Activated CD4-positive, alpha-beta T cell treated with anti-CD3 and anti-CD28 coated beads for 24 hours (primary cell): ENCODE measurements at places on chromosomes 11 and 22.

DNA sequence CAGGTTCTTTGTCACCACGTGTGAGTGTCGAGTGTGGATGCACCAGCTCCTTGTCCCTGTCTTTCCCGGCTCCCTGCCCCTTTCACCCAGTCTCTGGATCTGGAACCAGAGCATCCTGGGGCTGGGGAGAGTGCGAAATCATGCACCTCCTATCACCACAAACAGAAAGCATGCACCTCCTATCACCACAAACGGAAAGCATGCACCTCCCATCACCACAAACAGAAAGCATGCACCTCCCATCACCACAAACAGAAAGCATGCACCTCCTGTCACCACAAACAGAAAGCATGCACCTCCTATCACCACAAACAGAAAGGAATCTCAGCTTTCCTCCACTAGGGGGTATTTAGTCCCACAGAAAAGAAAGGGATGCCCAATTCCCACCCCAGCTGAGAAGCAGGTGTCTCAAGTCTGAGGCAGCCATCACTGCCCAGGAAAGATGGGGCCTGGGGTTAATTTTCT is 5.9 kb upstream of the GLB1L3 start:
- no peak for DNase-seq

GRCh38 chr11:87966694-87967093 is 208.5 kb downstream of the RAB38 start:
- no peak for DNase-seq

DNA sequence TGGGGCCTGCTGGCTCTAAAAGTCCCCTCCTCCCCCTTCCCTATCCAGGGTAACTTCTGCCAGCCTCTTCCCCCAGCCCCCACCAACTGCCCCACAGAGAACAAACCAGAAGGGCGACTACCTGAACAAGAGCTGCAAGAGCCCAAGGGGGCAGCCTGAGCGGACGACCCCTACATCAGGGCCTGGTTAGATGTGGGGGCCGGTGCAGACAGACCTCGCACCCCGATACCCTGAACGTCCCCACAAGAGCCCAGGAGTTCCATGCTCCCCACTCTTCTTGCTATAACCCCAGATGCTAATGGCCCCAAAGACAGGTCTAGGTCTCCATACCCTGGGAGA is 20.7 kb downstream of the SUN2 start:
- no peak for DNase-seq

- no peak for DNase-seq
Observed at GRCh38 chr11:35491231-35491871, 34.1 kb downstream of the PAMR1 start.

GRCh38 chr11:68004551-68005335 is 846 bp upstream of the UNC93B1 start:
- no peak for DNase-seq

DNA sequence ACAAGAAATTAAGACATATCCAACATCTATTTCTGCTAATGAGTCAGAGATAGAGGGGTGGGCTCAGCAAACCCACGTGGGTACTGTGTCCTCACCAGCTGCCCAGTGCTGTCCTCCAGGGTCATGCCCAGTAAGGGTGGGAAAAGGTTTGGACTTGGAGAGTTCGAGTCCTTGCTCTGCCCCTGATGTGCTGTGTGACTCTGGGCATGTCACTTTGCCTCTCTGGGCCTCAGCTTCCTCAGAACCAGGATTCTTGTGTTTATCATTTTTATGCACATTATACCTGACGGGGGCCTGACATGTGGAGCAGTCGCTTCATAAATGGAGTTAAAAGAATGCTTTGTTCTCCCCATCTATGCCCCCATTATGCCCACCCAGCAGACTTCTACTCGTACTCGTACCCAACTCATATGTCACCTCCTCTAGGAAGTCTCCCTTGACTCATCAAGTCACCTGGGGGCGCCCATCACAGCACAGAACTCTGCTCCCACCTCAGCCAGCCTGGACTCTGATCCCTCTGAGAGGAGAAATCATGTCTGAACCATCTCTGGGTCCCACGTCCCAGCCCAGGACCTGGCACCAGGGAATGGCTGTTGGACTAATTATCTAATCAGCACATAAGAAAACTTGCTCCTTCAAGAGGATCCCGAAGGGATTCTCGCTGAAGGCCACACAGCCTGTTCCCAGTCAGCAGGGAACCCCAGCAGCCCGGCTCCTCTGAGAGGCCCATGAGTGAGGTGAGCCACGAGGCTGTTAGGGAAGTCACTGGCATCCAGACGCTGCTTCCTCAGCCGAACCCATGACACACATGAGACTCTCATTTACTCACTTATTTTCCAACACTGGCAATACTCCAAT is 38.7 kb upstream of the TSKU start:
- DNase-seq: no peak

- peak; percentile 70 for DNase-seq
Observed at GRCh38 chr11:65425105-65425970, 2.7 kb downstream of the NEAT1 start.

DNA sequence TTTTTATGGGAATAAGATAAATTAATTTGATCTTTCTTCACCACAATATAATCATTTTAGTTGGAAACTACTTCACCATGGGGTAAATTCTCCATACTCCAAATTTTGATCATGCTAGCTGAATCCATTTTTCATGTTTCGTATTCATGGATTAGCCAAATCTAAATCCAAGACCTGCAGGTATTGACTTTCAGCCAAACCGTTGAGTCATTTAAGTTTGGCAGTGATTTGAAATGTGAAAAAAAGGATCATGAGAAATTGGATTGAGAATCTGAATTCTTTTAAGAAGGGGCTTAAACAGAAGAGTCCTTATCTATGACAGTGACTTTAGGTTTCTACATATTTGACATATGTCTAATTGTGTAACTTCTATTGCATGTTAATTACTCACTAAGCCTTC is 5.3 kb downstream of the GAS2 start:
- no peak for DNase-seq

- no peak for DNase-seq
Observed at GRCh38 chr11:94545264-94546161, 1.8 kb downstream of the FUT4 start.

DNA sequence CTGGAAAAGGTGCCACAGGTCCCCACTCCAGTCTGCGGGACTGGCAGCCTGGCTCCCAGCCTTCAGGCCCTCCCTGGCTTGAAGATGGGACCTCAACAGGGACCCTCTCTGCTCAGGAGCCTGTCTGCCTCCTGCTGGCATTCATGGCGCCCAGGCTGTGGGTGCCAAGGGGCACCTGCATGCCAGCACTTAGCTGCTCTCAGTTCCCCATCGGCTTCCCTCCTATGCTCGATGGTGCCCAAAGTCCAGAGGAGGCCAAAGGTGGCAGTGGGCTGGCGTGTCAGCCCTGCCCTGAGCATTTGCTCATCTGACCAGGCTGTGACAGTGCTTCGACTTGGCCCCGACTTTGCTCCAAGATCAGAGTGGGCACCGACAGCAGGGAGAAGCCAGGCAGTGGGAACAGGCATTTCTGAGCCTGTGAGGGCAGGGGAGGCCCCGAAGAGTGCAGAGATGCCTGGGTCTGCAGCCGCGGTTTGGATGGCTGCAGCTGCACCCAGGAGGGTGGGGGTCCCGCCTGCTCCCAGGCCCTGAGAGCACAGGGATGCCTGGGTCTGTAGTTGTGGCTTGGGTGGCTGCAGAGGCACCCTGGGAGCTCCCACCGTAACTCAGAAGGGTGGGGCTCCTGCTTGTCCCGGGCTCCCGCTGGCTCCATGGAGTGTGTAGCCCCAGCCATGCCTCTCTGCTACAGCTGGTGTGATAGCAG is 463.6 kb downstream of the TBC1D22A start:
- DNase-seq: no peak

- no peak for DNase-seq
Observed at GRCh38 chr22:50673231-50674129, 857 bp downstream of the SHANK3 start.

- no peak for DNase-seq
Observed at GRCh38 chr11:3685923-3686322, 14.7 kb upstream of the CHRNA10 start.

DNA sequence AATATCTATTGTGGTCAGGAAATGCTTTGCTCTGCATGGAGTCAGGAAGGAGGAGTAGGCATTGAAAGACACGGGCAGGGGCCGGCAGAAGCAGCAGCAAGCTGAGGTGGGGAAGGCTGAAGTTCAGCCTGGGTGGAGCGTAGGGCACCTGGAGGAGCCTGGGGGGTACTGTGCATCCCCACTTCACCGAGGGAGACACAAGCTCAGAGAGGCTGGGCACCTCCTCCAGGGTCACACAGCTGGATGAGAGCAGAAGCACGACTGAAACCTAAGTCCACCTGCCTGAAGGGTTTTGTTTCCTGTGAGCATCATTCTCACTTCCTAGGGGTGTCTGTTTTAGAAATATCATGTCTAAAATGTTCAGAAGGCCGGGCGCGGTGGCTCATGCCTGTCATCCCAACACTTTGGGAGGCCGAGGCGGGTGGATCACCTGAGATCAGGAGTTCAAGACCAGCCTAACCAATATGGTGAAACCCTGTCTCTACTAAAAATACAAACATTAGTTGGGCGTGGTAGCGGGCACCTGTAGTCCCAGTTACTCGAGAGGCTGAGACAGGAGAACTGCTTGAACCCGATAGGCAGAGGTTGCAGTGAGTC is 138.3 kb downstream of the MPPED1 start:
- no peak for DNase-seq
